ENCODE measurements at places on chromosomes 4 and X.

DNA sequence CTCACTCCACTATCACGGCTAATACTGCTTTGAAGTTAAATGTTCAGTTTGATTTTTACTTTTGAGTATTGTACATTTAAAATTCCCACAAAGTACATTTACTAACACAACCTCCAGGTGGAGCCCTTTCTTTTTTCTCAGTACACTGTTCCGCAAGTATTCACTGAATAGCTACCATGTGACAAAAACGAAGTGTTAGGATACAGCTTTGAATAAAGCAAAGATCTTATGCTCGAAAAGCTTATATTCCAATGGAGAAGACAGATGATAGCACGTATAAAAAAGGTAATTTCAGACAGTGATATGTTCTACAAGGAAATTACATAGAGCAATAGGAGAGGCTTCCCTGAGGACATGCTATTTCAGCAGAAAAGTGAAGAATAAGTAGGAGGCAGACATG, 60.7 kb upstream of the ABCG2 start:
- peak; percentile 13 for DNase-seq

DNA sequence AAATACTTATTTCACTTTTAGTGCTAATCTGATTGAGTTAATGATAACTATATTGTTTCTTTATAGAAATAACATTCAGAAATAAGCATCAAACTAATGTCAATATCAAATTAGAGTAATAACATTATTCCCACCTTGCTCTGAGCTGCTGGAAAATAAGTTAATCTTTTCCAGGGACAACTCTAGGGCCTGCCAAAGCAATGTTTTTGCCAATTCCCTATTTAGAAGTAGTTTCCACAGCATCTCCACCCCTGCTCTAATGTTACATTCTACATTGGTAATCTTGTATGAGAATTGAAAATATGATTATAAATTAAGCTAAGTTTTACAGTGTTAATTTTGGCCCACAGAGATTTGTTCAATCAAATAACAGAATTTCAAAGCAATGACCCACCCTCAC, 68.3 kb downstream of the REELD1 start:
- DNase-seq = no peak

DNA sequence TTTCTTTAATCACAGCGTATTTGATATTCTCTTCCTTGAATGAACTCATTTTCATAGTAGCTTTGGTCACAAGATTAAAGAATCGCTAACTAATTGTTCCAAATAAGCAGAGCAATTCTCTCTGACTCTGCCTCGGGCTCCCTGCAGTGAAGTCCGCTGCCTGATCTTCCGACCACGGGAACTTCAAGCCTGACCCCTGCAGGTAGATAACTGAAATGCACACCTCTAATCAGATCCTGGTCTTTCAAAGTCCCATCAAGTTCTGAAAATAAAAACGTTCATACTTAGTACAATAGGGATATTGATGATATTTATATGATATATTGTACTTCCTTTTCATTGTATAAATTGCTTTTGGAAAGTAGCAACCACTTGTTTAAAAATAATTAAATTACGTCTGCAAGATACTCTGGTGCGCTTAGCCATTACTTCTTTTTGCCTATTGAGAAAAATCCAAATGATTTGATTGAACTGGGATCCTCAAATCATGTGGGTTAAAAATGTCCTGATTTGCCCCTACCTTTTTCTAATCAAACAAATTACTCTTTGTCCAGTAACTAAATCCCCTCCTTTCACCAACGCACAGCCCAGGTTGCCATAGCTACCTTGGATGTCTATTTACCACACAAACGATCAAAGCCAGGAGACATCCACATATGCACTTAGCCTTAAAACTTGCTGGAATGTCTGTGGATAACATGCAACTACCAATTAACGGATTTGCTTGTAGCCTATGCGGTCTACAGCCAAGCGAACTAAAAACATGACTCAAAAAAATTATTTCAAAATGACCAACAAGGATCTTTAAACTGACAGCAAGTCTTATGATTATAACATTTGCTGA, 4.2 kb downstream of the MID1 start:
- DNase-seq = no peak

DNA sequence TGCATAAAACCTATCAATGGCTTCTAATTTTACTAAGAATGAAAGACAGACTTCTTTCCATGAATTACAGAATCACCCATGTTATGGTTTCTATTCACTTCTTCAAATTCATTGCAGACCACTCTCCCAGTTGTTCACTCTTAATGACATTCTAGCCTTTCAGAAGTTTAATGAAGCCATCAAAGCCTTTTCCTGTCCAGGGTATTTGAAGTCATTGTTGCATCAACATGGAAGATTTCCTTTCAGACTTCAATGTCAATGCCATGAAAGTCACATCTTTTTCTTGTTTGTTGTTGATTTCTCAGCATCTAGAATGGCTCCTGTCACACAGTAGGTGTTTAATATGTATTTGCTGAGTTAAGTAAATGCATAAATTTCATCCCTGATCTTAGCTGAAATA, 48.1 kb upstream of the ARSJ start:
- no peak for DNase-seq

DNA sequence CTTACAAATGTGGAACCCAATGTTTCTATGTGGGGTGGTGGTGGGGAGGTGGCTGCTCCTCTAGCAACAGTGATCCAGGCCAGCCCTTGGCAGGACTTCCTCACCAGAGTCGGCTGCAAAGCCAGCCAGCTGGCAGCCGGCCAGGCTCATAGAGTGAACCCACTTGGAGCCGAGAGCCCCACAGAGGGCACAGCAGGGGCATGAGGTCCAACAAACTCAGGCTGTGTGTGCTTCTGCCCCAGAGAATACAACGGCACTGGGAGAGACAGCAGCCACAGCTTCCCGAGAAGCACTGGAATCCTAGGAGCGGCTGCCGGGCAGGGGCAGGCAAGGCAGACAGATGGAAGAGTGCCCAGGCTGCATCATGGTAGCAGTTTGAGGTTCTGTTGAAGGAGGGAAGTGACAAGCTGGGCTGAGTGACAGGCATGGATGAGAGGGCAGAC, 23.5 kb upstream of the SOWAHD start:
- no peak for DNase-seq

- no peak for DNase-seq
Observed at GRCh38 chr4:182190306-182190705, 52.9 kb upstream of the TENM3 start.

- DNase-seq = no peak
Observed at GRCh38 chrX:112043997-112044396, 38.6 kb downstream of the TRPC5 start.

DNA sequence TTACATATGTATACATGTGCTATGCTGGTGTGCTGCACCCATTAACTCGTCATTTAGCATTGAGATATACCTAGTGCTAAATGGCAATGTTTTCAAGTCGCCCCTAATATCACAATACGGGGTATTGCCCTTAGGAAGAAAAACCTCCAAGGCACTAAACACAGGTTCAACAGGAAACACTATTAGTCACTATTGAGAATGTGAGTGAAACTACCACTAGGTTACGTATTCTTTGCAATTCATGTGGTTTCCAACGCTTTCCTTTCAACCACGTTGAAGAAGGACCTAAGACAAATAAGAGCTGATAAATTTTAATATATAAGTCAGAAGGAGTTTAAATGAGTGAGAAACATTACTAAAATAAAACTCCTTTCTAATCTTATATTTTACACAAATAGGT, 134.7 kb upstream of the SPANXN4 start:
- no peak for DNase-seq

DNA sequence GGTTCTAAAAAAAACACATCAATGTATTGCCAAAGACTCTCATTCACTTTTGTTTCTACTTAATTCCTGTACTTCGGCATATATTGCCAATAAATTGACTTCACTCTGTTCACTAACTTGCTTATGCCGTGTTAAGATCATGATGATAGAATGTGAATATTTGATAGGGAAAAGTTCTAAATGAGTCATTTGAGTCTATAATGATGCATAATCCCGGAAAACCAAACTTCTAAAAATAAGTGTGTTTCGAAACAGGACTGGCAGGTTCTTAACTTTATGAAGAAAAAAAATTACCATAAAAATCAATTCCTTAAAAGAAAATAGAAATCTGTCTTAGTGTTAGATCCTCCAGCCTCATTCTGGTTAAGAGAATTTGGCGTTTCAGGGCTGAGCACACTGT, 387.5 kb upstream of the FTHL17 start:
- no peak for DNase-seq
